HT-29 (cell line): ENCODE measurements at places on chromosomes 4 and X.

GRCh38 chrX:350148-350533, 31.5 kb upstream of the GTPBP6 start:
- DNase-seq: no peak

- DNase-seq: peak; percentile 41
Observed at GRCh38 chrX:7586126-7586525, 256.8 kb upstream of the VCX start.

DNA sequence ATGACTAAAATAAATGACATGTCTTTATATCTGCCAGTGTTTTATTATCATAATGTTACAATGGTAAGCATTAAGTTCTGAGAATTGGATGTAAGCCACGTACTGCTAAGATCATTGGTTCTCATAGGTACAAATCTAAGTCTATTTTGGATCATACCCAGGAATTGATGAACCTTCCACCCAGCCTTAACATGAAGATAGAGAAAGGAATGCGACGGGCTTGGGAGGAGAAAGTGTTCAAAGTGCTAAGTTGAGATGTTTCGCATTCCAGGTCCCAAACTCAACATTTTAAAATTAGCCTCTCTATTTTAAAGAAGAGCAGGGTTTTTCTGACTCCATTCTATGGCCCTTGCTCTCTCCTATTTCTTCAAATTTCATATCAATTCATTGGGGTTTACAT, 54.9 kb upstream of the FRAS1 start:
- DNase-seq: no peak

- DNase-seq: no peak
Observed at GRCh38 chr4:185149392-185149791, 6.3 kb downstream of the SLC25A4 start.

- peak; percentile 14 for DNase-seq
Observed at GRCh38 chr4:87240341-87240740, 19.9 kb upstream of the KLHL8 start.

- DNase-seq: no peak
Observed at GRCh38 chr4:109683621-109684253, 19.5 kb downstream of the CASP6 start.

GRCh38 chr4:120198411-120198810, 131.8 kb upstream of the MAD2L1 start:
- no peak for DNase-seq

DNA sequence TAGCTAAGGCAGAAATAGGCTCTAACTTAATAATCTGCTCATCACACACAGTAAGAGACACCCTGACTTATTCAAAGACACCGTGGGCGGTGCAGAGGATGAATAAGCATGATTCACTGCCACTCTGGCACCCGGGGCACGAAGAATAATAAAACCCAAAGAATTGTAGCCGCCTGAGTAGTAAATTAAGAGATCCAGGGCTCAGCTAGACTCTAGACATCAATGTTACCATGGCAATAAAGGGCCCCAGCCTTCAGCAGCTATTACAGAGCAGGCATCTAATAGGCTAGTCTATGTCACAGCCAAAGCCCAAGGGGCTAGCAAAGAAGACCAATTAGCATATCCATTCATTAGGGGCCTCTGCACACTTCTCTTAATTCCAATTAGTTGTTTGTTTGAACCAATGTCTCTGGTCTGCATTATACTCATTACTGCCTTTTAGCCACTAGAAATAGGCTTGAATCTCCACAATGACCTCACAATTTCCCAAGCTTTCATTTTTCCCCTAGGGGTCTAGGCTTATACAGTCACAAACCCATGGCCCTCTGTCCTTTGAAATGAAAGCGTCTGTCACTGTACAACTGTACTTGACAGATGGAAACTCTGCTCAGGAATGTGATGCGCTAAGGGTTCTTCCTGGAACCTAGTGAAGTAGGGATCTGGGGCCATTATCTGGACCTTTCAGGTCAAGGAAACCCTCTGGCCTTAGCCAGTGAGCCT, 3.0 kb upstream of the ATP1B4 start:
- DNase-seq: no peak

DNA sequence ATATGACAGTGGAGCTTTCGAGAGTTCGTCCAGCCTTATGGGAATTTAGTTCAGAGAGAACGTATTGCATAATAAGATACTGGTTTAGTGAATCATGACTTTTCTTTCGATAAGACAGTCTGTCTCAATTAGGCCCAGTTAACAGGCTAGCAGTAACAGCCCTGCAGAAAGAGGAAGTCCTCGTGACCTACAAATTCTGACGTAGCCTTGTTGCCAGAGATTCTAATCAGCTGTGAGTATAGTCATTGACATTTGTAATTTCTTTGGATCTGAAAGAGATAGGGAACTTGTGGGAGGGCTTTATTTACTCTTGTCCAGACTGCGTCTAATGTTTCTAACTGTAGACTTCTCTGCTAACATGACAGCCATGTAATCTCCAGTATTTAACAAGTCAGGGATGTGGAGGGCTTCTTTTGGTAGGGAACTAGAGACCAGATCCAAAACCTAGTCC, 15.8 kb downstream of the ART3 start:
- DNase-seq: peak; percentile 58

- no peak for DNase-seq
Observed at GRCh38 chr4:99179626-99180025, 35.5 kb upstream of the ADH4 start.

DNA sequence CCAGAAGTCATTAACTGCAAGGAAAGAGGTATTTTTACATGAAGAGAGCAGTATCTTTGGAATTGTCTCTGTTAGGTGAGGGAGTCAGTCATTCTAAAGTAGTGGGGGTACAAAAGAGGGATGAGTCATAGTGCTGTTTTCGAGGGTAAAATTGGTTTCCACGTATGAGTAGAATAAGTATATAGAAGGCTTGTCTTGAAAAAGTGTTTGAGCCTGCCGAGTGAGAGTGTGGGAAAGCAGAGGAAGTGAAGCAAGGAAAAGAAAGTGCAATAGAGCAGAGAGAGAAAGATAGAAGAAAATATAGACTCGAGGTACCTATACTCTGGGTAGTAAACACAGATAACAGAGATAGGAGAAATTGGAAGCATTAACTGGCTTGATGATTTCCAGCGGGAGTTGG, 696.4 kb downstream of the DMD start:
- no peak for DNase-seq

DNA sequence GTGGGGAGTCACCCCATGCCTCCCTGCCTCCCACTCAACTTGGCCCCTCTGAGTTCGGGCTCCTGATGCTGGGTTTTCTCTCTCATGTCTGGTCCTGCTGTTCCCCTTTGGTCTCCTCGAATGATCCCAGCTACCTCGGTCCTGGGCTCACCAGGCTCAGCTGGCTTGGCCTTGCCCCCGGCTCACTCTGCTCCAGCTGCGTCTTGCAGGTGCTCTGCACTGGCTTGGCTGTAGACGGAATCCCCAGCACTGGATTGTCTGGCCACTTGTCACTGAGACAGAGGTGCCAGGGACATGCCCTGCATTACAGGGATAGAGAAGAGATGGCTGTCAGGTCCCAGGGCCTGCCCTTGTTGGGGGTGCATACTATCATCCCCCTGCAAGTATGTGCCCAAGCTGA, 41.6 kb upstream of the NYX start:
- DNase-seq: no peak

DNA sequence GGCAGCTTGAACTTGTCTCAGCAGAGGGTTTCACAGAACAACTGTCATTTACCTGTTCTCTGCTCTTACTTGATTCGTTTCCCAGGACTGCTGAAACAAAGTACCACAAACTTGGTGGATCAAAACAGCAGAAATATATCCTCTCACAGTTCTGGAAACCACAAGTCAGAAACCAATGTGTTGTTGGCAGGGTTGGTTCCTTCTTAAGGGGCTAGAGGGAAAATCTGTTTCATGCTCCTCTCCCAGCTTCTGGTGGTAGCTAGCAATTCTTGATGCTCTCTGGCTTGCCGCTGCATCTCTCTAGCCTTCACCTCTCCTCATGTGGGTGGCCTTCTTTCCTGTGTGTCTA, 4.7 kb downstream of the TLR8 start:
- no peak for DNase-seq

- DNase-seq: no peak
Observed at GRCh38 chr4:57109411-57109846, 756 bp downstream of the IGFBP7 start.

DNA sequence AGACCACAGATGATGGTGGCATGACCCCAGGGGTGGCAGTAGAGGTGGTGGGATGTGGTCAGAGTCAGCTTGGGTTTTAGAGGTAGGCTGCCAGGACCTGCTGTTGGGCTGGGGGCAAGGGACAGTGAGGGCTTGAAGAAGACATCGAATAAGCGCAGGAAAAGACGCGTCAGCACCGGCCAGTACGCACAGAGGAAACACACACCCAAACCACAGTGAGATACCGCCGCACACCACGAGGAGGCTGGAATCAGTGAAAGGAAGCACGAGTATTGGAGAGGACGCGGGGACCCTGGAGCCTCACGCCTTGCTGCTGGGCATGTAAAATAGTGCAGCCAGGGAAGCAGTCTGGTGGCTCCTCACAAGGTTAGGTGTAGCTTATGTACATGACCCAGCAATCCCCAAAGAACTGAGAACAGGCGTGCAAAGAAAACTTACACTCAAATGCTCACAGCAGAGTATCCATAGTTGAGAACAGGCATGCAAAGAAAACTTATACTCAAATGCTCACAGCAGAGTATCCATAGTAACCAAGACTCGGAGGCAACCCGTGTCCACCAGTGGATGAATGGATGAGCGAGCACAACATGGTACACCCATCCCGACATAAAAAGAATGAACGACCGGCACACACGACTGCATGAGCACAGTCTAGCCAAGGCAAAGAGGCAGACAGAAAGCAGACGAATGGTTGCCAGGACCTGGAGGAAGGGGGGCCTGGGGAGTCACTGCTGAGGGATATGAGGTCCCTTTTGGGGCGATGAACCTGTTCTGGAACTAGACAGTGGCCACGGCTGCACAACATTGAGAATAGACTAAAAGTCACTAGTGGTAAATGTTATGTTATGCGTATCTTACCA, 13.3 kb downstream of the PDZD4 start:
- no peak for DNase-seq
